ENCODE measurements at places on chromosomes 5 and 9.

- DNase-seq: no peak
These were observed 513.5 kb downstream of the DMAC1 start for GRCh38 chr9:7286101-7286500.

- no peak for DNase-seq
These were observed 130.1 kb downstream of the MRPL36 start for GRCh38 chr5:1669276-1670155.

DNA sequence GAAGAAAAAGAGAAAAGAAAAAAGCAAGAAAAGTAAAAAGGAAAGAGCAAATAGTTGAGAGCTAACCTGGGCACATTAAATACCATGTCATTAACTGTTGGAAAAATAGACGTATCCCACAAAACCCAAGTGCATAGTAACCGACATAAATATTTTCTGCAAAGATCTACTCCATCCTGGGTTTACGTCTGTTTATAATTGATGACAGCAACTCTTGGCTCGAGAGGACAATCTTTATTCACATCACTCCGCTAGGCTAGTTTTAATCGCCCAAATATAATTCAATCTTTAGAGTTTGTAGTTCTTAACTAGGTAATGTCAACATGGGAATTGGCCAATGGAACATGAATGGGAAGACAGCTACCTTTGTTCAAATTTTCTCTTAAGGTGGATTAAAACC is 321.7 kb upstream of the TNC start:
- DNase-seq: no peak

GRCh38 chr5:119570910-119571309 is 58.4 kb upstream of the FAM170A start:
- no peak for DNase-seq

All from choroid plexus epithelial cell (primary cell).